ENCODE measurements at places on chromosomes 7 and 10.

DNA sequence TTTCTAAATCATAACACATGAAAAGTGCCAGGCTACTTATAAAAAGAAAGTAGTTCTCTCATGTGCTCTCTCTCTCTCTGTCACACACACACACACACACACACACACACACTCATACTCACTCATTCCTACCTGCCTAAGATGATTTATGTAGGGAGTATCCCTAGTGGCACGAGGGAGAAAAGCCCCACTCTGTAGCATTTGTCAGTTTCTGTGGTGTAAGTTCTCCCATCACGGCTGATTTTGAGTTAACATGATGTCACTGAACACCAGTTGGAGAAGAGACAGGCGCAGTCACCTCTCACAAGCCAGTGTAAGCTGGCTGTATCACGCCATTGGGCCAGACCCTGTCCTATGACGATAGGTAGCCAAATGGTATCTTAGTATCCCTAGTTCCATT lies 395.4 kb downstream of the SFMBT2 start:
- no peak for DNase-seq

DNA sequence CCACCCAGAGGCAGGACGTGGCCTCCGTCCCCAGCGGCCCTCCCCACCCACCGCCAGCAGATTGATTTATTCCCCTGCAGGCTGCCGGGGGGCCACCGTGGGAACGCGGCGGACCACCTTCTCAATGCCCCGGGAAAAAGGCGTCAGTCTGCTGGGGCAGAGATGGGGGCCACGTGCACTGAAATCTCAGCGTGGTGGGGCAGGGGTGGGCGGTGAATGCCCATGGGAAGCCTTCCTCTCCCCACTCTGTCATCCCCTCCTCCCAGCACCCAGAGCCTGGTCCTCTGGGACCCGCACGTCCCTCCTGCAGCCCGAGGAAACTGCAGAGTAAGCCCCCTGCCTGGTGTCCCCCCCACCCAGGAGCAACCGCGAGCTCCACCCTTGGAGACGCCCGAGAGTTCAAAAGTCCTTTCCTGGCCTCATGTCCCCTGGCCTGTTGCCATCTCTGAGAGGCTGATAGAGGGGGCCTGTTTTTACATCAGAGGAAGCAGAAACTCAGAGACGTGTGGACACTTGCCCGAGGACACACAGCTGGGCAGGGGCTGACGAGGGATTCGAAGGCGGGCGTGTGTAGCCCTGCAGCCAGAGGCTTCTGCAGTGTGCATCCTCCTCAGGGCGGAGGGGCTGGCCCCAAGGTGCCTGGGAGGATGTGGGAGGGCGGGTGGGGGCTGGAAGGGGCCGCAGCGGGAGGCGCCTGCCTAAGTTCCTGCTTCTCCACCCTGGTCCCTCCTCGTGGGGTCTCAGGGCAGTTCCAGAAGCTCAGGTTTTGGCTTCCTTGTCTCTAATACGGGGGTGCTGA lies 21.8 kb downstream of the UNCX start:
- no peak for DNase-seq

DNA sequence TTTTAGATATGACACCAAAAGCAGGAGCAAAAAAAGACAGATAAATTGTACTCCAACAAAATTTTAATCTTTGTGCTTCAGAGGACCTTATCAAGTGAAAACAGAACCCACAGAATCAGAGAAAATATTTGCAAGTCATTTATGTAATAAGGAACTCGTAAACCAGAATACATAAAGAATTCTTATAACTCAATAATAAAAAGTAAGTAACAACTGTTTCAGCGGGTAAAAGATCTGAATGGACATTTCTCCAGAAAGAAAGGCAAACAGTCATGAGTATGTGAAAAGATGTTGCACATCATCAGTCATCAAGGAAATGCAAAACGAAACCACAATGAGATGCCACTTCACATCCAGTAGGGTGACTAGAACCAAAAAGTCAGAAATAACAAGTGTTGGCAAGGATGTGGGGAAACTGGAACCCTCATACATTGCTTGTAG lies 167.7 kb upstream of the KCTD7 start:
- no peak for DNase-seq

DNA sequence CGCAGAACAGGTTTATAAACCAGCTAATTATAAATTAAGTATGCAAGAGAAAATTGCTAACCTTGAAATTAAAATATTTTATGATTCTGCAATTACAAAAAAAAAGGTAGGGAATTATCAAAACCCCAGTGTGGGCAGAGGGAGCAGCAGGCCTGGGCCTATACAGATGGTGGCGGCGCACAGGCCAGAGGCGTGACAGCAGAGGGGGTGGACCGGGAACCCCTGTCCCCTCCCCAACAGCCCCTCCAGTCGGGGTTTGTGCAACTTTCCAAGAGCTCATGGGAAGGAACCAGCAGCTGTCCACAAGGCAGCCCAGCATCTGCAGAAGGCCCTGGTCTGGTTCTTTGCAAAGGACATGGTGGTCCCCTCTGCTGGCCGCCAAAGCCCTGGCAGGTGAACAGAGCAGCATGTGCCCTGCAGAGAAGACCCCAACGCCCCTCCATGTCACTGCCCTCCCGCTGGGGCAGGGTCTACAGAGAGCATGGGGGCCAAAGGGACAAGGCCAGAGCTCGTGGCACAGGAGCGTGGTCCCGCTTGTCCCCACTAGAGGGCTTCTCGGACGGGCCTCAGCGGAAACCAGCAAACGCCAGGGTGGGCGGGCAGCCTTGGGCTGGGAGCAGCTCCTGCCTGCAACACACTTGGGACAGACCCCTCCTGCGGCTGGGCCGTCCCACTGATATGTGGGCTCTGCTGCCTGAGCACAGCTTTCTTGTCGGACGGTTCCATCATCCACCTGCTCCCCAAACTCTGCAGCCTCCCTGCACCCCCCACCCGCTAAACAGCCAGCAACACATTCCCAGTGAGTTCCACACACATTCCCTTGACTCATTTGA lies 75.1 kb downstream of the EBF3 start:
- peak; percentile 86 for DNase-seq

DNA sequence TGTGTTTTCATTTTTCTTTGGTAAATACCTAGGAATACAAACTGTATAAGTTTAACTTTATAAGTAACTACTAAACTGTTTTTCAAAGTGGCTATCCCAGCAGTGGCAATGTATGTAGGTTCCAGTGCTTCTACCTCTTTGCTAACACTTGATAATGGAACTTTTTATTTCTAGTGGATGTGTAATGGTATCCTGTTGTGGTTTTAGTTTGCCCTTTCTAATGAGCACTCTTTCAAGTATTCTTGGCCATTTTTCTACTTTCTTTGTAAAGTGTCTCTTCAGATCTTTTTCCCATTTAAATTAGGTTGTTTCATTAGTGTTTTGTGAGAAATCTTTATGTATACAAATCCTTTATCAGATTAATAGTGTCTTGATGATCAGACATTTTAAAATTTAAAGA lies 4.6 kb downstream of the KIF20B start:
- DNase-seq: no peak

DNA sequence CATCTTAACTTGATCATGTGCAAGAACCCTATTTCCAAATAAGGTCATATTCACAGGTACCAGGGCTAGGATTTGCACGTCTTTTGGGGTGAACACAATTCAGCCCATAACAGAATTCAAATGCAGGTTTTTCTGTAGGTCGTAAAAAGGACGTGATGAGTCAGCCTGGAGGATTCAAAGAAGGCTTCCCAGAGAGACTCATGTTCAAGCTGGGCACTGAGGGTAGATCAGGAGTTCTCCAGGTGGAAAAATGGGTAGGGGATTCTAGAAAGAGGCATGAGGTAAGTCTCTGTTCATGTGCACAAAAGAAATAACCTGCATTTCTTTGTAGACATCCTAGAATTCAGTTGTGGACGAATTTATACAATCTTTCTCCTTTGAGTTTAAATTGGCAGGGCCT lies 160.4 kb downstream of the RPS24 start:
- DNase-seq: no peak
